ENCODE measurements at places on chromosomes 16 and 17. TPM values are rescaled to one million over a fixed set of nuclear protein-coding genes. Genes with fewer than 3 reads are reported as not detected.

Gene EPX
- not detected for total RNA-seq

Gene ENPP7
- total RNA-seq: not detected

Gene TPSG1
- total RNA-seq: 2.3 TPM

Gene MMP28
- 55.6 TPM for total RNA-seq

Gene NPIPA5
- total RNA-seq: 12.0 TPM

DNA sequence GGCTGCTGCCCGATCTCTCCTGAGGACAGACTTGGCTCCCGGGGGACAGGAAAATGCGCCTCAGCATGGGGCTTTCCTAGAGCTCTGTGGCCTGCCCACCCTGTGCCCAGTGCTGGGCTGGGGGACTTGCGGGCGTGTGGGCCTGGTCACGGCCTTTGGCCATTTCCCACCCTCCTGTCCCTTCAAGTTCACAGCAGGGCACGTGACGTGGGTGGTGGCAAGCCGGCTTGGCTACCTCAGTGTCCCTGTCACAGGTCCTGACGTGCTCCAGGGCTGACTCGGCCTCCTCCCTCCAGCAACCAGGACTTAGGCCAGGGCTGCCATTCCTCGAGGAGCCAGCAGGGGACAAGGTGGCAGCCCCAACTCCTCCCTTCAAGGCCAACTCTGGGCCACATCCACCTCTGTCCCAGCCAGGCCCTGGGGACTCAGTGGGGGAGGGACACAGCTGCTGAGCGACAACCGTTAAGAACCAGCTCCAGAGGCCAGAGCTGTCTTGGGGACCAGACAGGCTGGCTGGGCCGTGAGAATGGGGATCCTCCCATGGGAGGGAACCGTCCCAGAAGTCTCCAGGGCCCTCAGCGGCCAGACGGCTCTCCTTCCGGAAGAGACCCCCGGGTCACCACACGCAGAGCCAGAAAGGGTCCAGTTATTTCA lies 981 bp upstream of the UNC13D start:
- H3K27me3 ChIP-seq: no peaks in the 10 kb centered on the region
- peaks cover 55% of the 10 kb centered on the region for H3K36me3 ChIP-seq
- DNase-seq: peak; percentile 93
- H3K27ac ChIP-seq: peak overlapping the region; percentile 90
- peaks cover 49% of the 10 kb centered on the region for H3K4me1 ChIP-seq

- no peaks in the 10 kb centered on the region for H3K4me1 ChIP-seq
- H3K4me3 ChIP-seq: no peak overlapping the region
- no peak overlapping the region for H3K27ac ChIP-seq
- no peaks in the 10 kb centered on the region for H3K27me3 ChIP-seq
- no peak for DNase-seq
Measured at GRCh38 chr17:54863176-54863575, 37.5 kb upstream of the TOM1L1 start.

DNA sequence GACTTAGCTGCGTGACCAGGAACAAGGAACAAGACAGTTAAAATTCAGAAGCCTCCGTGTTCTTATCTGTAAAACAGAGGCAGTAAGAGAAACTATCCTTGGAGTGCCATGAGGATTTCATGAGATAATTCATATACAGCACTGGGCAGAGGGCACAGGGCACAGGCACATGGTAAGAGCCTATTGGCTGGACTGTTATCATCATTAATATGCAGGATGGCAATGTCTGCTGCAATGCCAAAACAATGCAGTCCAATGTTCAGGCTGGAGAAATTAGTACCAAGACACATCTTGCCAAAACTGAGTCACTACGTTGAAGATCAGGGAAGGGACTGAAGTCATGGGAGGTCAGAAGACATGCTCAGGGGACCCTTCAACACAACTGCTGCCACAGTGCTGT lies 13.6 kb downstream of the CDRT4 start:
- no peaks in the 10 kb centered on the region for H3K36me3 ChIP-seq
- DNase-seq: no peak
- H3K4me1 ChIP-seq: peaks cover 6% of the 10 kb centered on the region
- H3K4me3 ChIP-seq: no peak overlapping the region
